ENCODE measurements at places on chromosomes 2 and 18.

DNA sequence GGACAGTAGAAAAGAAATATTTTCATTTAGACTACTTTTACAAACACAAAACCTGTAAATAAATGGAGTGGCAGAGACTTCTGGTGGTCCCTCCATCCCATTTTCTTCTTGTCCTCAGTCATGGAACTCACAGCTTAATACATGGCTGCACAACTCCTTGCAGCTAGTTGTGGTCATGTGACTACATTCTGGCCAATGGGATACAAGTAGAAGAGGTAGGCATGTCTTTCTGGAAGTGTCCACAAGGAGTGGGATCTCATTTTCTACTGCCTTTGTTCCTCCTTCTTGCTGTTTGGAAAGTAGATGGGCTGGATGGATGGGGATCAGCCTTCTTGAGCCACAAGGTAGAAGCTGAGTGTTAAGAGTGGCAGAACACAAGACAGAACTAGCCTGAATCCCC is 555.8 kb downstream of the SATB2 start:
- DNase-seq = no peak

GRCh38 chr2:228793116-228793515 is 478.0 kb downstream of the PID1 start:
- no peak for DNase-seq

DNA sequence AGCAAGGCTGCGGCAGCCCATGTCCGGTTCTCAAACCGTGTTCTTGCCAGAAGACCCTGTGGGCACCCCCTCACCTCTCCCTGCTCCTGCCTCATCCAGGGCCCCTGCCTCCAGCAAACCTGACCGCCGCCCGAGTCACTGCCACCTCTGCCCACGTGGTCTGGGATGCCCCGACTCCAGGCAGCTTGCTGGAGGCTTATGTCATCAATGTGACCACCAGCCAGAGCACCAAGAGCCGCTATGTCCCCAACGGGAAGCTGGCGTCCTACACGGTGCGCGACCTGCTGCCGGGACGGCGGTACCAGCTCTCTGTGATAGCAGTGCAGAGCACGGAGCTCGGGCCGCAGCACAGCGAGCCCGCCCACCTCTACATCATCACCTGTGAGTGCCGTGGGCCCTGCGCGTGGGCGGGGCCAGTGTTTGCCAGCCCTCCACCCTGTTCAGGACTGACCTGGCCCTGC is 32.2 kb downstream of the MTERF4 start:
- no peak for DNase-seq

DNA sequence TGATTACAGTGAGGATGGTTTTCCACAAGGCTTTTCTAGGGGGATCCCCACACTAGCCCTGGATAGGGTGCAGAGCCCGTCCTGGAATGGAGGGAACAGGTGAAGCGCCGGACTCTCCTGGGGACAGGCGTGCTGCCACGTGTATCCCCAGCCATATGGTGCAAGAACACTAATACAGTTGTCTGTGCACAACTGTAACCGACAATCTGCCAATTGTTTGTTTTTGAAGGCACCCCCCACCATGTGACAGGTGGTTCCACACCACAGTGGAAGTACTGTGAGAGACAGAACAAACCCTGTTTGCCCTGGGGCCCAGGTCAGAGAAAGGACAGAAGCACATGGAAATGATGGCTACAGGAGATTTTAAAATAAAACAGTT is 52.9 kb downstream of the MYCN start:
- DNase-seq = no peak

GRCh38 chr2:222424729-222425671 is 657 bp downstream of the SGPP2 start:
- peak; percentile 29 for DNase-seq

DNA sequence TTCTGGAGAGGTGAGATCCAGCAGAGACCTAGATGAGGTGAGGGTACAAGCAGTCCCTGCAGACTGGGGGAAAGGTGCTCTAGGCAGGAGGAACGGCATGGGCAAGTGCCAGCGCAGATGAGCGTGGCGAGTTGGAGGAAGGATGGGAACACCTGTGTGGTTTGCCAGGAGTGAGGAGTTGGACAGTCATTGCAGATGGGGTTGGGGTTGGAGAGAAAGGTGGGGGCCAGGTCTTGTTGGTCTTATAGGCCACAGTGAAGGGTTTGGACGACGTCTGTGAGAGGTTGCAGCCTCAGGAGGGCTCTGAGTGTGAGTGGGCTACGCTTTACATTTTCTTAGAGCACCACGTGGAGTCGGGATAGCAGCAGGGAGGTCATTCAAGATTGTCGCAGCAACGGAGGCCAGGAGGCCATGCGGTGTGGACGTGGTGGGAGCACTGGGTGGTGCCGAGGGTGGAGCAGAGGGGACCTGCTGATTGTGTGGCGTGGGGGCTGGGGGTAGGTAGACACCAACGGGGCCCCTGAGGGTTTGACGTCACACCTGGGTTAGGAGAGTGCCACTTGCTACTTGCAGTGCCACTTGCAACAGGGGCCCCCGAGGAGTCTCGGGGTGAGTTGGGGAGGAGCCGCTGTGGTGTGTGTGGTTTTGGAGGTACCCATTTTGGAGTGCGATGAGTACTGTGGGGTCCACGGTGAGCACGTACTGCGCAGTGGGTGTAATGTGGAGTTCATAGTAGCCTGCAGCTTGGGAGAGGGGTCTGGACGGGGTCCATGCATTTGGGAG is 66.2 kb downstream of the LPIN1 start:
- no peak for DNase-seq

GRCh38 chr2:30358842-30359241 is 88.2 kb upstream of the LCLAT1 start:
- DNase-seq = no peak

GRCh38 chr18:40272630-40273231 is 1682.3 kb upstream of the PIK3C3 start:
- no peak for DNase-seq

DNA sequence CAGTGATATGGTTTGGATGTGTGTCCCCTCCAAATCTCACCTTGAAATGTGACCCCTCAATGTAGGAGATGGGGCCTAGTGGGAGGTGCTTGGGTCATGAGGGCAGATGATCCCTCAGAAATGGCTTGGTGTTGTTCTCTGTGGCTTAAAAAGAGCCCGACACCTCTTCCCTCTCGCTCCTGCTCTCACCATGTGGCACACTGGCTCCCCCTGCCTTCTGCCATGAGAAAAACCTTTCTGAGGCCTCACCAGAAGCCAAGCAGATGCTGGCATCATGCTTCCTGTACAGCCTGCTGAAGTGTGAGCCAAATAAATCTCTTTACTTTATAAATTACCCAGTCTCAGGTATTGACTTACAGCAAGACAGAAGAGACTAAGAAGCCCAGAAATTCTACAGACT is 357.1 kb downstream of the NRXN1 start:
- no peak for DNase-seq

DNA sequence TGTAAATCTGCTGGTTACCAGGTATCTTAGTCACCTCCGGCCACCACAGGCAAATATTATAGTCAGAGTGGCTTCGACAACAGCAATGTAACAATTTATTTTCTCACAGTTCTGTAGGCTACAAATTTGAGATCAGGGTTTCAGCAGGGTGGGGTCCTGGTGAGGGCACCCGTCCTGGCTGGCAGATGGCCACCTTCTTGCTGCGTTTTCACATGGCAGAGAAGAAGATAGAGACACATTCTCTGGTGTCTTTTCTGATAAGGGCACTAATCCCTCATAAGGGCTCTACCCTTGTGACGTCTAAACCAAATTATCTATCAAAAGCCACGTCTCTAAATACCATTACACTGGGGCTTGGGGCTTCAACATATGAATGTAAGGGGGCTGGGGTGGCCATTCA is 843.2 kb upstream of the FANCL start:
- no peak for DNase-seq

- peak; percentile 80 for DNase-seq
Measured at GRCh38 chr2:191555092-191555742, 122.7 kb upstream of the NABP1 start.

GRCh38 chr2:99821039-99821438 is 321.4 kb downstream of the AFF3 start:
- DNase-seq = no peak

DNA sequence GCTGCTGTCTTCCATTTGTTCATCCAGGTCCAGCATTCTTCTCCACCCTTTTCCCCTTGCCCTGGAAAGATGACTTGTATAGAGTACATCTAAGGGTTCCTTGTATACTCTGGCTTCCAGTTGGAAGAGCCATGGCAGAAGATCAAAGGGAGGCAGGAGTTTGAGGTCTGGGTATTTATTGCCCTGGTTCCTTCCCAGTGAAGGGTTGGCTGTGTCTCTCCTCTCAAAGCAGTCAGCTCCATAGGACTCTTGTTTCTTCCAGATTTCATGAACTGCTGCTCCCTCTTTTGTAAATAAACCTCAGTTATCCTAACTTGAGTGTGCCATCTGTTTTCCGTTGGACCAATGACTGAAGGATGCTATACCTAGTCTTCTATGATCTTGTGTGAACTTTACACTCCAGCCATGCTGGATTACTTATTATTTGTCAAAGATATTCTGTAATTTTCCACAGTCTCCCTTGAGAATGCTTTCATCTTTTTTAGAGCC is 6.4 kb downstream of the BBS5 start:
- DNase-seq = no peak

- DNase-seq = no peak
Measured at GRCh38 chr2:64177315-64177714, 33.1 kb upstream of the PELI1 start.

DNA sequence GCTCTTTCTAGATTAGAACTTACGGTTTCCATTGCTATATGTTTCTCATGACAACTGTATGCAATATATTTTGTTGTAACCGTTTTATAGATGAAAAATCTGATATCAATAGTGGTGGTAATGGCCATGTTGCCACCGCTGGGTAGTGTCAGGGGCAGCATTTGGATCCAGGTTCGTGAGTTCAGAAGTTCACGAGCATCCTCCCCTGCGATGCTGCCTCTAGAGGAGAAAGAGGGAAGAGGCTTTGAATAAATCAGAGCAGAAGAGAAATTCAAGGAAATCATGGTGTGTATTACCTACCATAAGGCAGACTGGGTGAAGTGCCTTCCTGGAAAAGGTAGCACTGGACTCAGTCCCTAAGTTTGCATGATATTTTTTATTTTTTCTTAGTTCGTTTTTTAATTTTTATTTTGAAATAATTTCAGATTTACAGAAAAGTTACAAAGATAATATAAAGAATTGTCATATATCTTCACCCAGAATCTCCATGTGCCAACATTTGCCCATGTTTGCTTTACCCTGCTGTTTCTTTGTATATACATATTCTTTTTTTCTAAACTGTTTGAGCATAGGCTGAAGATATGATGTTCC is 3.3 kb upstream of the ZBTB7C start:
- peak; percentile 66 for DNase-seq

- no peak for DNase-seq
Measured at GRCh38 chr2:73979686-73980085, 5.0 kb upstream of the TET3 start.

DNA sequence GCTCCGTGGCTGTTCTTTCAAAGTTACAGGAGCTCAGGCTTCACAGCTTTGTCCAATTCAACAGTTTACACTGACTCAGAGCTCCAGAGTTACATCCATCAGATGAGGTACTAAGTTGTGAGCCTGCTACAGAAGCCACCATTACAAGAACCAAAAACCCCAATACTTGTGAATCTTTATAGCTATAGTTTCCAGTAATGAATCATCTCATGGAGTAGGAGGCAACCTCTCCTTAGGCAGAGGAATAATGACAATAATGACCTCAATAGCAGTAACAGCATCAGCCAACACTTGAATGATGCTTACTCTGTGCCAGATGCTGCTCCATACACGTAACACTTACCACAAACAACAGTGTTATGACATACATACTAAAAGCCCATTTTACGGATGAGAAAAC is 3.6 kb downstream of the ZC3H8 start:
- no peak for DNase-seq

DNA sequence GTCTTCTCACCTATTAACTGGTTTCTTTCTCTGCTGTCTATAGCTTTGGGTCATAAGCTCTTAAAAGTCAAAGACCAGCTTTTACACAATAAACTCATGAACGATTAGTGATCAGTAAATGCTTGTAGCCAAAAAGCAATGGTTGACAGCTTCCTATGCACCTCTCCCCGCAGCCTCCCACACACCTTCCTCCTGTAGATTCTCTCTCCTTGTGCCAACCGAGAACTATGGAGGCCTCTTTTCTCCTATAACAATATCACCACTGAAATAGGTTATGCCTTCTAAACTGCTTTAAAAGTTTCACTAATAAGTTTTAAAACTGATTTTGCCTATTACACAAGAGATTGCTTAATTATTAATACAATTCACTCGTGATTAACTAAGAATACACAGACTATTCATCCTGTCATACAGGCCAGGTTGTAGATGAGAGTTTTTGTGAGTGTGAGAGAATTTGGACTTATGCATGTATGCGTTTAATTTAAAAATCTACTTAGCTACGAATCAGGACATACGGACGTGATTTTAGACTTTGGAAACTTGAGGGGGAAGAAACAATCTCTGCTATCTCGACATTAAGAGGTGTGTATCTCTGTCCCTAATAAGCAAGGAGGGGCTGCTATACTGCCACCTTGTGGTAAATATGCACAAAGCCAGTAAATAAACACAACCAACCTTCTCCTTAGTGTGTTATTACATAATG is 229.1 kb upstream of the RBBP8 start:
- peak; percentile 73 for DNase-seq

DNA sequence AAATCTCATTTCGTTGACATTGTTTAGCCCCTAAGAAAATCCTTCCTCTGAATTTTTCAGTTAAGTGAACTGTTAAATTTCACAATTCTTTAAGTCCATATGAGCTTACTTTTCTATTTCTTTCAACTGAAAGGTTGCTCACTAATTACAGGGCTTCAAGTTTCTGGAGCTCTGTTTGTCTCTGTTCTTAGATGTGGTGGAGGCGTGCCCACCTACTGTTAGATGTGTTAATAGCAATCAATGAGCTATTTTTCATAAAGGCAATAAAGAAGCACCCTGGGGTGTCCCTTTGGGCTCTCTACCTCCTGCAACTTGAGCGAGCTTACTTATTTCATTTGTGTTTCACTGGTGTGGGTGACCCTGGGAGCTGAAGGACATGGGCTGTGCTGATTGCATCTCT is 25.0 kb downstream of the CREG2 start:
- no peak for DNase-seq

DNA sequence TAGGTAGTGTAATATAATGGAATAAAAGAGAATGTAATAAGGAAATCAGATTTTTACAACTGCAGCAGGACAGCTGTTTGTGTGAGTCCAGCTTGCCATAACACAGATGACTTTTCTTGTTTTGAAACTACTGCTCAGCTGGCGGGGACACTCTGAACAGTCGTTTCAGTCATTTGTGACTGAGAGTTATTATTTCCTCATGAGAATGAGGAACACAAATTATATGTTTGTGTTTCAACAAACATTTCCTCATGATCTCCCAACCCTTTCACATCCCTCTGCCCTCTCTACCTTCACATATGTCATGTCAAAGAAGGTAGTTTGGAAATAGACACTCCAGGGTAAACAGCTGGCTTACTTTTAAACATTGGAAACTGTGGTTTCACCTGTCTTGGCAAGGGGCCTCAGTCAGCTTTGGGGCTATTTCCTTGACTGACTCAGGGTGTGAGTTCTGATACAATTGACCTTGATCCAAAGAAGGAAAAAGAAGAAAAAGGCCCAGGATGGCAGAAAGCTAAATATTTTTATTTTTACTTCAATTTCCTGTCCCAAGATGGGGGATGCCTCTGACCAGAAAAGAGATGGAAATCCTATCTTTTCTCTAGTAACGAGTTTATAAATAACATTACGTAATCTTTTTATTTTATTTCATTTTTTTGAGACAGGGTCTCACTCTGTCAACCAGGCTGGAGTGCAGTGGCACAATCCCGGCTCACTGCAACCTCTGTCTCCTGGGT is 593 bp downstream of the SP140L start:
- DNase-seq = peak; percentile 2
